Stimulated activated CD8-positive, alpha-beta memory T cell treated with anti-CD3 and anti-CD28 coated beads, Interleukin-2, amount 100 ng/mL, for 48 hours (primary cell): ENCODE measurements at places on chromosomes 4 and X.

DNA sequence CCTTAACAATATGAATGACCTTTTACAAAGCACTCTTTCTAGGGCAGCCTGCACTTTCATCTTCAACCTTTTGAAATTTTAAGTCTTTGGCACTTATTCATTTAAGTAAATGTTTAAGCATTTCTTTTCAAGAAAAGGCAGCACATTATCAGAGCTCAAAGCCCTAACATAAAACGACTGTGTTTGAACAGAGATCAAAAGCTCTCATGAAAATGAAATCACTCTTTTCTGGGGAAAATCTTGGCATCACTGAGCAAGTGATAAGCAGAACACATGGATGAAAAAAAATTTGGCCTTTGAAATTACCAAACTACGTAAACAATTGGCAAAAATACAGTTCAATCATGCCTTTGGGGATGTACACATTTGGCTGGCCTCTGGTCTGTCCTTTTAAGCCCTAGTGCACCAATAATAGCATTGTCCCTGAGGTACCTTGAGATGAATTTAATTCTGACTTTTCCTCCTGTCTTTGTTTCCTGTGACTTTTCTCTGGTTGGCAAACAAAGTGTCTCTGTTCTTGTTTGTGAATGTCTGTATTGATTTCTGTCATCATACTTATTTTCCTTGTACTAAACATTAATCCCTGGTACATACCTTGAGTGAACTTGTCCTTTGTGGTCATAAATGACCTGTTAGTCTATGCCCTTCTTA is 12.9 kb upstream of the ODAM start:
- DNase-seq, result no peak

DNA sequence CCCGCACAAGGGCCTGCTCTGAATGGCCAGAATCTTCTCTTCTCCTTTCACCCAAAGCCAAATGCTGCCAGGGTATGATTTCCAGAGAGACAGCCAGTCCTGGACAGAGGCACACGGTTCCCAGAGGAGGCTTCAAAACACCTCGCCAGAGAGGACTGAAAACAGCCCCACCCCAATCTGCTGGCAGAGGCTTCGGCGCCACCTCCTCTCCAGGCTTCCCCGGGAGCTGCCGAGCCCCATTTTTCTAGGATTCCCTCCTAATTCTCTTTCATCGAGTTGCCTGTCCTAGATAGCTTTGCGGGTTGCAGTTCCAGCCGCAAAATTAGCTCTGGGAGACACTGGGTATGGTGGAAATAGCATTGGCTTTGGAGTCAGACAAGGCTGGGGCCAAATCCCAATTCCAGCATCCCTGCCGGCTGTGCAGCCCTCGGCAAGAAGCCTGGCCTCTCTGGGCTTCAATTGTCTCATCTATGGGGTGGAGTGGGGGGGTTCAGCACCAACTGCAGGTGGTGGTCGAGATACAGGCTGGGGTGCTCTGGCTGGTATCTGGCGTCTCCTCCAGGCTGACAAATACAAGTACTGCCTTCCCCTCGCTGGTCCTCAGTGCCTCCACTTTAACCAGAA is 22.6 kb downstream of the PPP2R2C start:
- DNase-seq, result no peak

GRCh38 chrX:153984351-153985178 is 12.0 kb downstream of the TMEM187 start:
- DNase-seq, result no peak

- no peak for DNase-seq
These were observed 504.6 kb downstream of the IQCM start for GRCh38 chr4:149311076-149311475.

DNA sequence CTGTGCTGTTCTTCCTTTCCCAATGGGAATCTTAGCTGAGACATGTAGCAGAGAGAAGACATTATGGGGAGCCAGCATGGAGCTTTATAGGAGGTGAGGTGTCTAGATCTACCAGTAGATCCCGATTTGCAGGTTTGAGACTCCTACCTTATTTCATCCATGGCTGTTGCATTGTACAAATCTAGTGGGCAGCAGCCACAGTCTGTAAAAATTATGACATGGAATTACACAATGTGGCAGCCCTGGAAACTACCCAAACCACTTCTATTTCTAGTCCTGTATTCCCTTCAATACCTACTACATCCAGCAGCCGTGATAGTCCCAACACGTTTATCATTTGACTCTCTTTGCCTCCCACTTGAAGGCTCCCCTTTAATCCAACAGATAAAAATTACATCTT is 8.1 kb downstream of the ATP7A start:
- DNase-seq, result no peak

- no peak for DNase-seq
These were observed 56.2 kb downstream of the BRCC3 start for GRCh38 chrX:155127465-155127864.

- no peak for DNase-seq
These were observed 25.2 kb downstream of the MANBA start for GRCh38 chr4:102735582-102735981.

DNA sequence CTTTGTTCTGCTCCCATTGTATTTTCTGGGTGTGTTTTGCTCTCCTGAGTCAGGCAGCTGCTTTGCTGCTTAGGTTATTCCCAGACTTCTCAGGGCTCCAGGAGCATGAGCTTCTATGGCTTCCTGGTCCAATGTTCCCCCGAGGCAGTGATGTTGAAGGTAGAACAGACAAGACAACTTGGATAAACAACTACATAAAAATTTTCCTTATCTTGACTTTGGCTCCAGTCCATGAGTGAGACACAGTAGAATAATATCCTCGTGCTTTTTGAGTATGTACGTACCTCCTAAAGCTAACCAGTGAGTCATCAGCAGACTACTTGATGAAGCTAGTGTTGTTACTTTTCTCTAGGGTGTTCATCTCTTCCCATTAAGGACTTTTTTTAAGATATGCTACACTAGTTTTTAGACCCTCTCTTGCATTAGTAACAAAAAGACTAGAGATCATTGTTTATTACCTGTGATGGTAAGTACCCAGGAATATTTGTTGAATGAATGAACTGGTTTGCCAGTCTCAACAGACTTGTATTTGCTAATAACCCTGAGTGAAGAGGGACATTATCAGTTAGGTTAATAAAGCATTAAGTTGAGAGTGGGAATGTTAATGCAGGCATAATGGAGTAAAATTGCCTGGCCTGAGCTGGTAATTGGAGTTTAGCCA is 131.9 kb downstream of the FHIP1A start:
- DNase-seq, result no peak

GRCh38 chrX:13090027-13090338 is 45.6 kb upstream of the FAM9C start:
- no peak for DNase-seq

- DNase-seq, result no peak
These were observed 36.8 kb upstream of the SPANXN2 start for GRCh38 chrX:143757375-143757774.
